ENCODE measurements at places on chromosomes 5 and 9. TPM values are rescaled to one million over a fixed set of nuclear protein-coding genes. Genes with fewer than 3 reads are reported as not detected.

Gene FBXW5
- total RNA-seq, result 63.3 TPM

Gene GABRP
- total RNA-seq, result not detected

Gene DIPK1B
- 0.74 TPM for total RNA-seq

Gene TRIM23
- 10.0 TPM for total RNA-seq

Gene CTSV
- total RNA-seq, result 0.31 TPM

Gene ANKRD31
- total RNA-seq, result 0.13 TPM

Gene RNF224
- not detected for total RNA-seq

Gene SH3RF2
- not detected for total RNA-seq
